ENCODE measurements at places on chromosomes 7 and 10.

DNA sequence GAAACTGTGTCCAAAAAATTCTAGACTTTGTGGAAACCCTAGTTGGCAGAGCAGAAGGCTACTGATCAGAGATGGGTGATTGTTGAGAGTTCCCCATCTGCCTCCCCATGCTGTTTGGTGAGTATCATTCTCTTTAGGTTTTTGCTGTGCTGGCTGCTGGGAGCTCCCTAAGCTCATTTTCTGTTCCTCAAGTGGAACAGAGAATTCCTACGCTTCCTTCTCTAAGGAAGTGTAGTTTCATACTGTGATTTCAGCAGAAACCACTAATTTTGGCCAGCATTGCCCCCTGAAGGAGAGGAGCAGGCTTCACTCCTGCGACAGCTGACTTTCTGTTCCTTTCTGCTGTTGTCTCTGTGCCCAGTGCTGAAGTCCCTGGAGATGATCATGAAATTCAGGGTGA lies 355.3 kb upstream of the NPVF start:
- no peak for DNase-seq

- no peak for DNase-seq
Measured at GRCh38 chr10:101725296-101726114, 30.5 kb upstream of the FBXW4 start.

GRCh38 chr7:130409712-130410072 lies 29.4 kb downstream of the CPA1 start:
- DNase-seq: no peak

DNA sequence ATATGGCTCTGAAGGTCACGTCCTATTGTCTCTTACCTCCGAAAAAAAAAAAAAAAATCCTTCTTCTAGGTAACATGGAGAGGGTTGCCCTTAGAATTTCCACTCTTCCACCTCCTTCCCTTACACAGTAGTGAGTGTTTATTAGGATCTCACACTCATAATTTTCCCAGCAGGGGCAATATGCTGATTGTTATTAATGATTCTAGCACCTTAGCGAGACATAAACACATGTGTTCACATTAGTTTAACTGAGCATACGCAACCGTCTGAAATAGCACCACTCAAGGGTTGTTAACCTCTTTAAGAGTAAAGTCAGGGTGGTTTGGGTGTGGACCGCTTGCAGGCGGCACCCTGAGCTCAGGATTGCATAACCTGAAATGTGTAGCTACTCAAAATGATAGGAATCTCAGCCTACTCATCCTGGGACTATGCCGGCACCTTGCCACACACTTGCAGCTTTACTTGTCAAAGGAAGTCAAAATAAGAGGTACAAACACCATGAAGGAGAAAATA lies 52.2 kb downstream of the CPEB3 start:
- DNase-seq: no peak

DNA sequence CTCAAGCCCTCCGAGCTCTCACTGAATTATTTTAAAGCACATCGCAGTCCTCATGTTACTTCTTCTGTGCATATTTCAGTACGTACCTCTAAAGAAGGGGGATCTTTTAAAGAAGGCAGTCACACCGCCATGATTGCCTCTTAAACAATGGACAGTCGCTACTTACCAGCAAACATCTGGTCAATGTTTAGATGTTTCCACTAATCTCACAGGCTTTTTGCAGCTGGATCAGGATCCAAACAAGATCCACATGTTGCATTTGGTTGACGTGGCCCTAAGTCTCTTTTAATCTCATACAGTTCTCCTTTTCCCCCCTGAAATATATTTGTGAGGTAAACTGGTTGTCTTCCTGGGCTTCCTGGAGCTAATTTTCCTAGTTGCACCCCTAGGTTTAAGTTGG lies 50.0 kb downstream of the PRF1 start:
- DNase-seq: no peak

GRCh38 chr7:127264219-127264618 lies 11.5 kb upstream of the GRM8 start:
- DNase-seq: no peak

GRCh38 chr10:13219685-13220670 lies 14.2 kb downstream of the UCMA start:
- no peak for DNase-seq

- no peak for DNase-seq
Measured at GRCh38 chr10:52099026-52099600, 215.0 kb upstream of the DKK1 start.

- DNase-seq: no peak
Measured at GRCh38 chr7:51451751-51452476, 135.3 kb upstream of the COBL start.

GRCh38 chr10:7787150-7787856 lies 490 bp downstream of the KIN start:
- DNase-seq: no peak

DNA sequence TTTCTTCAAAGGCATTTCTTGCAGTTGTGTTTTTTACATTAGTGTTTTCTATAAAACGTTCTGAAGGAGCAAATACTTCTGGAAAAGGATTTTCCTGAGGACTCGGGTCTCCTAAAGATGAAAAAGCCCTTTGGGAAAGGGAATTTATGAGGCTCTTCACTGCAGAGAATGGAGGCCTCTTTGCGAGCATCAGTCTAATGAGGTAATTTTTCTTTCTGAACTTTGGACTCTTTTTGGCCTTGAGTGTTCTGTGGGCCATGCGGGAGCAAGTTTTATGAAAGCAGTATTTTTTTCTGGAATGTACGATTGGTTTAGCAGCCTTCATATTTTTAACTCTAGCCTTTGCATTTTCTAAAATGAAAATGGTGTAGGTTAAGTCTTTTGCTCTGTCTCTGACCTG lies 6.4 kb upstream of the ACBD5 start:
- no peak for DNase-seq

DNA sequence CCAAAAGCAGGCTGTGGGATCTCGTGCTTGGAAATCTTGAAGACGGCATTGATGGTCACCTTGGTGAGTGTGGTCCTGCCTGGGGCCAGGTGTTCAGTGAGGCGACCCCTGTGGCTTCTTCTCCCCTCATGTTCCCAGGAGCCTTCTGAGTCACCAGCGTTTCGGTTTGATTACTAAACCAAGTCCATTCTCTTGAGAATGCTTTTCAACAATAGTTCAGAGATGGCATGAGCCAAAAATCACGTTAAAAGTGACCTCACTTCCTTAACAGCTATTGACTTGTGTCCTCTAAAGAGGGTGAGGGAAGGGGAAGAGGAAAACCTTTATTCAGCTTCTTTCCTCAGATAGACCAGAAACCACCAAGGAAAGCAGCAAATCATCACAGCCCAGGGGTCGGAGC lies 315.2 kb downstream of the GATA3 start:
- DNase-seq: no peak

GRCh38 chr10:53111529-53111928 lies 338.9 kb upstream of the MBL2 start:
- no peak for DNase-seq

- DNase-seq: no peak
Measured at GRCh38 chr7:115435178-115435577, 513.3 kb downstream of the MDFIC start.

GRCh38 chr7:114923403-114923713 lies 1.5 kb downstream of the MDFIC start:
- DNase-seq: no peak

DNA sequence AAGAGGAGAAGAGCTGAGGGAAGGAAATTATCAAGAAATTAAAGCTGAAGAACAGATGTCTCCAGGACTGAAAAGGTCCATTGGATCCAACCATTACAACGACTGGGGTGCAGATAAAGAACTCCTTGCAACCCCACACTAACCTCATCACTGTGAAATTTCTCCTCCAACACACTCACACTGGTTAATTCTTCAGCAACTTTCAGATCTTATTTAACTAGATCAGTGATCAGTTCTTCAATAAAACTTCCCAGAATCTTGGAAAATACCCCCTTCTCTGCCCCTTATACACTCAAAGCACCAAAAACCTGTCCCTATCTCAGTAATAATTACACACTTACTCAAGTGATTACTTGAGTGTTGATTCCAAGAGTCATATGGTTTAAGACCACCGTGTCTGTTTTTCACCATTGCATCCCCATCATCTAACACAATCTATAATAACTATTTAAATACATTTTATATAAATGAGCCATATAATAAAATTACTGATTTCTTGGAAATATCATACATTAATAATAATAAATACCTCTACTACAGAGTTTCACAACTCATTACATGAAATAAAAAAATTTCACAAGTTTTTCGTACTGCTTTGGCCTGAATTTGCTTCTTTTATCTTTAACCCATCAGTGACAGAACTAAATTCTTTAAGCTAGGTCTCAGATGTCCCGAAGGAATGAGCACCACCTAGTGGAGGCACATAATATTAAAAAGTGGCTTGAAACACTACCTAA lies 123.7 kb downstream of the MPP7 start:
- DNase-seq: no peak

GRCh38 chr7:47949703-47950102 lies 1.4 kb upstream of the PKD1L1 start:
- DNase-seq: no peak

DNA sequence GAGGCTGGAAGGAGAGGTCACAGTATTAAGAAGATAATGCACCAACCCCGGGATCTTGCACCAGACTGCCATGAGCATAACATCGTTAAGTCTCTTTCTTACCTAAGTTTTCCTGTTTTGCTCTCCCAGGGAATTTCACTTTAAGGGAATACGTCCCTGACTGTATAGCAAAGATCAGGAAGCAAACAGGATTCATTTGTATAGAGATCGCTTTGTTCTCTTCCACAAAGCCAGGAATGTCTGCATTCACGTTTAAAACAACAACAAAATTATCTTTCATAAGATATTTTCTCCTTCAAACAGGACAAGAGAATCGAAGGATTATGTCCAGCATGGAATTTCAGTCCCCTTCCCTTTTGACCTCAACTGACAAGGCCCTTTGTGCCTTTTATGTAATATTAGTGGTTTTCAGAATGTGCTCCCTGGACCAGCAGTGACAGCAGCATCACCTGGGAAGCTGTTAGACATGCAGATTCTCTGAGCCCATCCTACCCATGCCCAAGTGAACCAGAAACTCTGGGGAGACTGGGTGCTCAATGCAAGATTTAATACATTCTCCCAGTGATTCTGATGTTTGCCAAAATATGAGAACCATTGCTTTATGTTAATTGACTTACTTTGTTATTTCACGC lies 286.3 kb downstream of the FGFR2 start:
- no peak for DNase-seq

- DNase-seq: no peak
Measured at GRCh38 chr7:76273503-76273902, 29.0 kb upstream of the HSPB1 start.

DNA sequence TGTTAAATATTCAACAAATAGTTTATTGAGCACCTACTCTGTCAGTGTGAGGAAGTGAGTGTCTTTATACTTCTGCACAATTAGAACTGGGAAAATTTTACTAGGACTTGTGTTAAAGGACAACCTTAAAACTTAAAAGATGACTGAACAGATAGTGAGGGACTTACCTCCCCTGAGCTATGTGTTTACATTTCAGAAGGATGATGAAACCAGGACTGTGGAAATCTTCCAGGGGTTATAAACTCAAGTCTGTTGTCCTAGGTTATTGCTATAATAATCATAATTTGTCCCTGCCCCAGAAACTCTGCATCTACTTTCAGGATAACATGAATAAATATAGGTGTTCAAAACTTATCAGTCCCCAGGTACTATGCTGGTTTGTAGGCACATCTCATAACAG lies 261.0 kb upstream of the MKLN1 start:
- no peak for DNase-seq

DNA sequence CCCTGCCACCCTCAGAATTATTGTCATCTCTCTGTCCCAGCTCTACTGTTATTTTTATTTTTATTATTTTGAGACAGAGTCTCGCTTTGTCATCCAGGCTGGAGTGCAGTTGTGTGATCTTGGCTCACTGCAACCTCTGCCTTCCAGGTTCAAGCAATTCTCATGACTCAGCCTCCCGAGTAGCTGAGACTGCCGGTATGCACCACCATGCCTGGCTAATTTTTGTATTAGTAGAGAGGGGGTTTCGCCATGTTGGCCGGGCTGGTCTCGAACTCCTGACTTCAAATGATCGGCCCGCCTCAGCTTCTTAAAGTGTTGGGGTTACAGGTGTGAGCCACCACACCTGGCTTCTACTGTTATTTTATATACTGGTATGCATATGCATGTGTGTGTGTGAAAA lies 11.0 kb downstream of the CALHM2 start:
- DNase-seq: no peak

DNA sequence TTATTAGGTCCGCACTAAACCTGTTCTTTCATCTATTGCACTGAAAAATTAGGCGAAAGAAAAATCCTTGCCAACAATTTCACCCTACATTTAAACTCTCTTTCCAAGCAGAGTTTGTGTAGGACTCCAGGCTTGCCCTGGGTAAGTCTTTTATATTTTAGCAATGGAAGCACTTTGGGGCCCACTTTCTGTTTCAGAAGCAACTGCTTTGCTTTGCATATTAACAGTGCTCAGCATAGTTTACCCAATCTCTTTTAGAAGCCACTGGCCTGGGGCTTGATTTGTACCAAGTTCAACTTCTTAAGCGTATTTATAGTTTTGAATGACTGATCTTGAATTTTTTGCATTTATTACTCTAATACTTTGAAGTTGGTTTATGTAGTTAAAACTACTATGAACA lies 78.8 kb upstream of the MDFIC start:
- DNase-seq: no peak

GRCh38 chr10:129466703-129467358 lies at the start of gene MGMT:
Gene MGMT, plus strand, starts transcription at chr10:129467241.
- peak; percentile 99 for DNase-seq
